ENCODE measurements at places on chromosomes 1 and 21.

GRCh38 chr21:36431252-36431651 lies 46.1 kb downstream of the CHAF1B start:
- DNase-seq = no peak

DNA sequence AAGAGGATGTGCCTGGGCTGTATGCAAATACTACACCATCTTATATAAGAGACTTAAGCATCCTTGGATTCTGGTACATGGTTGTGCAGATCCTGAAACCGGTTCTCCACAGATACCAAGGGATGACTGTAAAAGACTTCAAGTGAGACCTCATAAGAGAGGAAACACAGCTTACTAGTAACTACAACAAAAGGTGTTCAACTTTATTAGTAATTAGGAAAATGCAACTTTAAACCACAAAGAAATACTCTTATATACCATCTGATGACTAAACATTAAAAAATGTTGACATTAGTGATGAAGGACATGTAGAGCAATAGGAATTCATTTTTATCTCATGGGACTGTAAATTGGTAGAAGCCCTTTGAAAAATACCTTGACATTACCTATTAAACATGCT lies 102.7 kb downstream of the RASAL2 start:
- DNase-seq = no peak

DNA sequence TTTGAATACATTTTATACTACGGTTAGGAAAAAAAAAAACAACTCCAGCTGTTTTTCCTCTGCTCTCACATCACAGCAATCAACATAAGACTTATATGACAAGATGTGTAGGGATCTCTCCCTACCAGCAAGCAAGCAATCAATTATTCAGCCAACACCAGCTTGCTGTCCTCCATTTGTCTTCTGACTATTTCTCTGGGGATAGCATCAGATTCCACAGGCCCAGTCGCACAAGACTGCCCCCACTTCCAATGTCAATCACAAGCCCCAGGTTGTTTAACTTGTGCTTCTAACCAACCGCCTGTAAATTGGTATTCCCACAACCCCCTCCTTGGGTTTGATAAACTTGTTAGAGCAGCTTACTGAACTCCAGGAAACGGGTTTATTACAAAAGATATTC lies 873.1 kb upstream of the TMPRSS15 start:
- DNase-seq = no peak

GRCh38 chr1:228955691-228956090 lies 220.4 kb downstream of the RHOU start:
- no peak for DNase-seq

DNA sequence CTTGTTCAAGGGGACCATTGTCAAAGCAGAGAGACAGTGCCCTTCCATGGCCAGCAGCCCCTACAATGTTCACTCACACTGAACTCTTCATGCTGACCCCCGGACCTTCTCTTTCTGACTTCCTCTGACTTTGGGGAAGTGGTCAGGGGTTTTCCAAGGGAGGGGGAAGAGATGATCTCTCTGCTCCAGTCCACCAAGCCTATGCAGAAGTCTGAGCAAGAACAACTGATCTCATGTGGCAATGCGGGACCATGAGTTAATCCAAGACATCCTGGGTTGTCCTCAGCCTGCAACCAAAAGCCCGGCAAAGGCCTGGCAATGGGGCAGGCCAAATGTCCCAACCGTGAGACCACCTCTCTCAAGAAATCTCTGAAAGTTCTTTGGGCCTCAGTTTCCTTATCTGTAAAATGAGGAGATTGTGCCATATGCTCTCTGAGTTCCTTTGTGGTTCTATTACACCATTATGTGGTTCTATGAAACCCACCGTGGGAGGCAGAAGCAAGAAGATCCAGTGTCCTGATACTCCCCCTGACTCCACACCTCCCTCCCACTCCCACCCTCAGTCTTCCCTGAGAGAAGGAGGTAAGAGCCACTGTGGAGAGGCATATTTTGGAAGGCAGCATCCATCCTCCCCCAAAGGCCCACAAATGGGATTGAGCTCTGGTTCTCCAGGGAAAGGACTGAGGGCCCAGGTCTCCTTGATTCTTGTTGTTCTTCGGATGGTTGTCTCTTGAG lies 11.8 kb upstream of the ARHGEF2 start:
- DNase-seq = no peak

DNA sequence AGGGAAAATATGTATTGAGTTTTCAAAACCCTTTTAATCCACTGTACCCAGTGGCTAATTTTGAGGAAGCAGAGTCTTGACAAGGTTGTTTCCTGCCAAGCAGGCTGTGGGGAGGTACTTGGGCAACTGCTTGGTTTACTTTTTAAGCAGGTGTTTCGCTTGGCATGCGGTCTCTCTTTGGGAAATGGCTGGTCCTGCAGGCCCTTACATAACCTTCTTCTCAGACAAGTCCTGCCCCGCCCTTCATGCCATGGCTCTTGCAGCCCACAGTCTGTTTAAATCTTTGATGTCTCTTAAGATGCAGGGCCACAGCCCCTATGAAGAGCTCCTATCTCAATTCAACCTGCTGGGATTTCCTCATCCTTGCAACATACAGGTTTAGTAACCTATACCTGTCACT lies 36.0 kb upstream of the ABCD3 start:
- DNase-seq = no peak

DNA sequence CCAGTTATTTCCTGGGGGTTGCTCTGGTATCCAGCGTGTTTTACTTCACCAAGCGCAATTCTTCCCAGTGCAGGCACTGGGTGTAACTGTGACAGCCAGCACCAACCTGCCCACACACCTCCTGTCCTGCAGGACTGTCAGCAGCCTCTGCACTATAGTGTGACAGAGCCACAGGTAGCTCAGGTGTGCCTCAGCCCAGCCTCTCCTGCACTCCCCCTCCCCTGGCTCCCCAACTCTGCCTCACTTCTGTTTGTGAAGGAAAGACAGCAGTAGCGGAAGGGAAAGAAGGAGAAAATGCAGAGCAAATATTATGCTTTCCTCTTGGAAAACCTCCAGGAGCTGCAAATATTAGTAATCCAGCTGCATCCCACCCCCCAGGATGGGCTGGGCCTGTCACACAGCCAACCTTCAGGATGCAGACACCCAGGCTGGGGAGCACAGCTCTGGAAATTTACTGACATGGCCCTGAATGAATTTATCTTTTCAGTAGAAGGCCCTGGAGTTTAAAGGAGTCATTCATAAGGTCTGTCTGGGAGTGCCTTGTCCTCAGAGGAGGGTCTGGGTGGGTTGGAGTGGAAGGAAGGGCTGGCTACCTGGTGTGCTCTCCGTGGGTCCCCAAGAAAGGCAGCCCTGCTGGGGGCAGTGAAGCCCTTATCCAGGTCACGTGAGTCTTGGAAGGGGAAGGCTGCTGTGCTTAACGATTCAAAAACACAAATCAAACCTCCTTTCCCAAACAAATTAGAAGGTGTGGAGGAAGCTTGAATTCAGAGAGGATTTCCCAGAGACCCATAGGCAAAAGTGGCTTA lies 20.9 kb downstream of the CAPN2 start:
- no peak for DNase-seq

GRCh38 chr1:61115436-61115835 lies 33.1 kb downstream of the NFIA start:
- DNase-seq = no peak

GRCh38 chr1:3391711-3392110 lies 62.8 kb upstream of the ARHGEF16 start:
- DNase-seq = no peak

GRCh38 chr1:190759807-190760206 lies 282.1 kb upstream of the BRINP3 start:
- DNase-seq = no peak

DNA sequence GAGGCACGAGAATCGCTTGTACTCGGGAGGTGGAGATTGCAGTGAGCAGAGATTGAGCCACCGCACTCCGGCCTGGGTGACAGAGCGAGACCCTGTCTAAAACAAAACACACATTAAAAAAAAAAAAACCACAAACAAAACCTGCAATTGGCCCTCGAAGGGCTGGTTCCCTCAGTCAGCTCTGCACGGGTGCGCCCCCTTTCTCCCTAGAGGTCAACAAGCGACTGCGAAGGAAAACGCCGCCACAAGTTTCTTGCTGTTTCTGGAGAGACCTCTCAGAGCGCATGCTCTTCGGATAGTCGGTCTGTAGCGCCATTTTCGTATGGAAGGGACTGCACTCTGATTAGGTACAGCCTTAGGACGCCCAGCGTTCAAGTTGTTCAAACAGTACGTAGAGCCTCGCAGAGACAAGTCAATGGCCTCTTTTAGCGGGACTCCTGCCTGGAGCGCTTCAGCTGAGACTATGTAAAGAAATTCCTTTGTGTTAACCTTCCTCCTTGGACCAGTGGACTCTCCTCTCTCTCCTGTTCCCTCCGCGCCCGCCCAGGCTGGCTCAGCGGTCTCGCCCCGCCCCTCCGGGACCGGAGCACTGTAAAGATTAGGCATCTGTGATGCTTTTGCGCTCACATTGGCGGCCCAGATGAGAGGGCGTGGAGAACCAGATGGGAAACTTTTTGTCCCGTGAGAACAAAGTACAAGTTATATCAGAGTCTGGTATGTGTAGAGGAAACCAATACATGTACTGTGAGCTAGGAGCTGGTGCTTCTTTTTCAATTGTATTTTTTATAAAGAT lies 1.0 kb upstream of the CDC14A start:
- peak; percentile 95 for DNase-seq

DNA sequence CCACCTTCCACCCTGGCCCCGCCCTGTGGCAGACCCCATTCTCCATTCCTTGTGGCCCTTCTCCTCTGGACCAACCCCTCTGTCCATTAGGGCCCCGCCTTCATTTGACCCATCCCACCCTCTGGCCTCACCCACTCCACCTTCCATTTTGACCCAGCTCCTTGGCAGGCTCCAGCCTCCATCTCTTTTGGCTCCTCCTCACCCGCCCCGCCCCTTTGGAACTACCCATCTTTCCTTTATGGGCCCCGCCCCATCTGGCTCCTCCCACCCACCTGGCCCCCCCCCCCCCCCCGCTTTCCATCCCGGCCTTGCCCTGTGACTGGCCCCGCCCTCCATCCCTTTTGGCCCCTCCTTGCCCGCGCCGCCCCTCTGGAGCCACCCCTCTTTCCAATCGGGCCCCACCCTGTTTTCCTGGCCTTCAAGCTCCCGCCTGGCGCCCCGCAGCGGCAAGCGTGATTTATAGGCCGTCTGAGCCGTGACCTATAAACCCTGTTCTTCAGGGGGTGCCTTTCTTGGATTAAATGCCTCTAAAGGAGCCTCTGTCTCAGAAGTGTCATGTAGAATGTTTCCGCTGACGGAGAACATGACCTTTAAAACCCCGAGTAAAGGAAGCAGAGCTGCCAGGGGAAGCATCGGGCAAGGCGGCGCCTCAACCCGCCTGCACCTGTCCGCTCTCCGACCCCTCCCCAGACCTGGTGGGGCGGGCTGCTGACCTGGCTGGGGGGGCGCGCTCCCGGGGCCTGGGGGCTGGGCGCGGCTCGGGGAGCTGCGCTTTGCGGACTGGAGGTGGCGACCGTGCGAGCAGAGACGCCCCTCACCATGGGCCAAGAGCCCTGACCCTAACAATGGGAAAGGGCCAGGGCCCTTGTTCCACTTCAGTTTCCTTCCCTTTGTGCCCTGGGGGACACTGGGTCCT lies 178.0 kb downstream of the CAMTA1 start:
- DNase-seq = peak; percentile 89

DNA sequence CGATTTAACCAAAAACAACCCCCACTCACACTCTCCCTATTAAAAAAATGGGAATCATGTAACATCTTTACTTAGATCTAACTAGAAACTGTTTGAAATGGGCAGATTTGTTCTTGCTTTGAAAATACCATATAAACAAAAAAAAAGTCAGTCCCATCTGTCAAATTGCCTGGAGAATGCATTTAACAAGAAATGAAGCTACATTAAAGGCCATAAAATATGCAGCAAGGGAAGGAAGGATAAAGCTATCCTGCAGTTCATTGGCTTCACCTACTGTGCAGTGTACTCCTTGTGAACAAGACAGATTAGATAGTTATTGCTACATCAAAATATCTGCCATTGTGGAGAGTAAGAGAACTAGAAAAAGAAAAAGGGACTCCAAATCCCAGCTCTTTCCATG lies 160.5 kb downstream of the LRRC7 start:
- no peak for DNase-seq

DNA sequence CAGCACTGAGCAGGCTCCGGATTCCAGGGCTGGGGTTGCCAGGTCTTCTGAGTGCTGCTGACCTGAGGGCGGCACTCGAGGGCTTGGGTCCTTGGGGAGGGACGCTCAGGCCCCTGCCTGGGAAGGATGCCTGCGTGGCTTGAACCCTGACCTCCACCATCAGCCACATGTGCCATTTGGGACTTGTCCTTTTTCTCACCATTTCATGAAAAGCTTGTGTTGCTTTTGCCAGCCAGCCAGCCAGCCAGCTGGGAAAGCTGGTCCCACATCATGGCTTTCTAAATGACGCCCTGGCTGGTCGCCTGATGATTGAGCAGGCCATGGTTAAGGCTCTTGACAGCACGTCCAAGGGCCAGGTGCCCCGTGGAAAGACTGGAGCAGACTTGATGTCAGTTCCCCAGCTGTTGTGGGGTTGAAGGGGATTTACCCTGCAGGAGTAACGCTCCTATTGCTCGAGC lies 168.7 kb downstream of the CAMTA1 start:
- no peak for DNase-seq

- DNase-seq = no peak
Observed at GRCh38 chr1:94322696-94323095, 85.3 kb upstream of the ARHGAP29 start.

GRCh38 chr1:51086496-51087271 lies 15.3 kb upstream of the C1orf185 start:
- peak; percentile 30 for DNase-seq

DNA sequence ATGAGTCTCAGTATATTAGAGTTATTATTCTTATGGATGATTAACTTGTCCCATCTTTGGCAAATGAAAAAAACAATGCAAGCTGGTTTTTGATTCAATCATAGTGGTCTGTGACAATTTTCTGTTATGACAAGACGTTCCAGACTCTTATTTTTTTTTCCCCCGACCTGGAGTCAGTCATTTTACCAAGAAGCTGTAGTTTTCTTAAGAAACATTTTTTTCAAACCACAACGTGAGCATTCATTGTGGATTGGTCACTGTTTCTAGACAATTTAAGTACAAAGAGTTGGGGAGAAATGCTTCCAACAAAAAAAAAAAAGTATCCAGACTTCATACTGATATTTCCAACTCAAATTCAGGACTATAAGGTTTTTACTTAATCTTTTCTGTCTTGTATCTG lies 8.0 kb upstream of the ANGPTL3 start:
- DNase-seq = no peak

GRCh38 chr1:42490237-42490636 lies 27.2 kb downstream of the CCDC30 start:
- DNase-seq = no peak

Data from aorta (tissue), 5 donors.